ENCODE measurements at places on chromosomes 5 and 9.
A peak's percentile ranks its signal among the peaks of the same experiment; 100 is the strongest.

GRCh38 chr5:119270121-119270565, 85.7 kb upstream of the TNFAIP8 start:
- DNase-seq = no peak

- DNase-seq = no peak
Observed at GRCh38 chr5:99063737-99064136, 134.9 kb upstream of the CHD1 start.

DNA sequence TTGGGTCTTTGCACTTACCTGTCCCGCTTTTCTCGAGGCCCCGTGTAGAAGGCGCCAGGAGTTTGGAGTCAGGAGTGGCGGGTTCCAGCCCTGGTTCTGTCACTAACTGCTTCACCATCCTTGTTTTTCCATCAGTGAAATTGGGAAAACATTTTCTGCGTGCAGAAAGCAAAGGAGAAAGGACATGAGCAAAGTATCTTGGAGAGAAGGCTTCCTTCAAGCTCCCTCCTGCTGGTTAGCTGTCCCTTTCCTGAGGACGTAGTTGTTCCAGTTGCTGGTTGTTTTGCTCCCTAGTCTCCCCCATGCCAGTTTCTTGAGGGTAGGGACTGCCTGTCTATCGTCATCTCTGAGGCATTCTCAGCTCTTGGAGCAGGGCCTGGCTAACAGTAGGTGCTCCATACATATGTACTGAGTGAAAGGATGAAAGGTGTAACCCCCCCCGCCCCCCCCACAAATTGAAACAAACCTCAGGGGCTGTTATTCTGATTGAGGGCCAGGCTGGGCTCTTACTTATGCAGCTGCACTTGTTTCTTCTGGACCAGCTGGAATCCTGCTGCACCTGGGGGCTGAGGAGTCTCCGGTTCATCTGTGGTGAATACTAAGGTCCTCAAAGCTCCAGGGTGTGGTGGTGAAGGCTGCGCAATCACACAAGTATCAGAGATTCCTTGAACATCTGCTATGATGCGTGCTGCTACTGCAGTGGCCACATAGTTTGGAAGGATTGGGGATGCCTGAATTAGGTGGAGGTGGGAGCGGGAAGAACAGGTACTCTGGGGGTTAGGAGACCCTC, 1.0 kb downstream of the SMIM3 start:
- DNase-seq = no peak

- peak; percentile 30 for DNase-seq
Observed at GRCh38 chr5:74865256-74865803, 857 bp downstream of the FAM169A start.

DNA sequence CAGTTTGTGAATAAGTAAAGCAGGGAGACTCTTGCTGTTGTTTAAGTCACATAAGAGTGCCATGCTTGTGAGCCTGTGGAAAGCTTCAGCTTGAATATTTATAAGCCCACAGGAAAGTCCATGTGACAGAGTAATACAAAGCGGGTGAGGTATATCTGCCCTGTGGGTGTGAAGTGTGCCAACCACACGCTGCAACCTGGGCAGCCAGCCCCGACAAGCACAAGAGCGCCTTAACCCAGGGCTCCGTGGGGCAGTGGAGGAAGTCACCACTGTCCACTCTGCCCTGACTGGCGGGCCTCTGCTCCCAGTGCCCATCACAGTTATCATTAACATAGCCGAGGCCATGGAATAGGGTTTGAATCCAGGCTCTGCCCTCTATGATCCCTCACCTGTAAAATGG, 132.2 kb downstream of the SCAMP1 start:
- DNase-seq = no peak

GRCh38 chr5:144451187-144451973, 280.7 kb downstream of the KCTD16 start:
- DNase-seq = no peak

DNA sequence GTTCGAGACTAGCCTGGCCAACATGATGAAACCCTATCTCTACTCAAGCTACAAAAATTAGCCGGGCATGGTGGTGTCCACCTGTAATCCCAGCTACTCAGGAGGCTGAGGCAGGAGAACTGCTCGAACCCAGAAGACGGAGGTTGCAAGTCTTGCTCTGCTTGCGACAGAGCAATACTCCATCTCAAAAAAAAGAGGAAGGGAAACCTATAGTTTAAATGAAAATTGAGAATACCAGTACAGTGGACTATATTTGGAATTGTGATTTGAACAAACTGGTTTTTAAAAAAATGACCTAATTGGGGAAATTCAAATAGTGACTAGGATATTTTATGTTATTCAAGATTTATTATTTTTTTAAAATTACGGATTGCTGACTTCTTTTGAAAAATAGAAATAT, 33.2 kb downstream of the DIAPH1 start:
- DNase-seq = no peak

GRCh38 chr5:138724470-138725146, 28.6 kb upstream of the CTNNA1 start:
- DNase-seq = no peak

DNA sequence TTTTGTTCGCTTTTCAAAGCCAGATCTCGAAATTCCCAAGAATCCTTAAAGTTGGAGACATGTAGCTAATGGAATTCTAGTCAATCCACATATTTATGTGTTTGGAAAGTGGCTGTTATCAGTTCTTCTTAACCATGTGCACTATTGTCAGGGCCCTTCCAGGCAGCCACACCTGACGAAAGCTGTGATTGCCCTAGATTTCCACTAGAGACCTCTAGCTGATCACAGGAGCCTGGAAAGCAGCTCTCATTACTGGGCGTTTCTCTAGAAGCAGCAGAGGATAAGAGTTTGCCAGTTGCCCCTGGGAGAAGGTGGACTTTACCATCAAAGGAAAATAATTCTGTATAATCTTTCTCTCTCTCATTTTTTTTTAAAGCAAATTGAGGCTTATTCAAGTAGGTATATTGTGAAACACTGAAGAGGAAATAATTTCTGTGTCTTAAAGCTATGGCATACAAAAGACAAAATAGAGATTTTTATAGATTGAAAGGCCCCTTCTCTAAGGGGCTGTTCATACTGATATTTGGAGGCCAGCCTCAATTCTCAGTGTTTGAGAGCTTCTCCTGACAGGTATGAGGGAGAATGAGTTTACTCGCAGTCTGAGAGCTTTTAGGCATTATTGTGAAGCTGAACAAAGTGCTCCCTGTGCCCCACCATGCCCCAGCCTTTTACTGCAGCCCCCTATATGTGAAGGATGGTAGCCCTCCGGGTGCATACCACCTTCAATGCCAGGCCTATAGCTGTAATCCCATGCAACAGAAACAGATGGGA, 405.4 kb upstream of the ACTBL2 start:
- DNase-seq = peak; percentile 67

DNA sequence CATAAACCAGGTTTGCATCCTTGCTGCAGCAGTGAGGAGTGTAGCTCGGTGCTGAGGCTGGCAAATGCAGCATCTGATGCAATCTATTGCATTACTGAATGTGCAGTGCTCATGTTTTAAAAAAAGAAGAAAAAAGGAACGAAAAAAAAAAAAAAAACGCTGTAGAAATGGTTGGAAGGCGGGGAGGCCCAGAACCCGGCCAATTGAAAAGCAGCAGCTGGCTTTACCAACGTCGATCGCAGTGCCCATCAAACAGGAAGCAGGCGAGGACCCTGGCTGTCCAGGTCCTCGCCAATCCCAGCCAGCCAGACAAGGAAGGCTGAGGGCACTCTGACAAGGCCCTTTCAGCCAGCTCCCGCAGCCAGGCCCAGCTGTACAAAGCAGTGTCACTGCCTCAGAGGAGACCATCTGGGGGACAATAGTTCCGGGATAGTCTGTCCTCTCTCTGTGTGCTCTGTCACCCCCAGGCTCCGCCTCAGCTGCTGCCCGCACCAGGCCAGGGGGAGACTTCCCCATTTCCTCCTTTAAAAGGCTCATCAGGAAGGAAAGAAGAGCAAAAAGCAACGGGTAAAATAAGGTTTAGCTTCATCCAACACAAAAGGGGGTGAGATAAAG, 21.8 kb upstream of the CPEB4 start:
- peak; percentile 97 for DNase-seq

GRCh38 chr9:135512241-135512603, 9.0 kb upstream of the LCN1 start:
- no peak for DNase-seq

DNA sequence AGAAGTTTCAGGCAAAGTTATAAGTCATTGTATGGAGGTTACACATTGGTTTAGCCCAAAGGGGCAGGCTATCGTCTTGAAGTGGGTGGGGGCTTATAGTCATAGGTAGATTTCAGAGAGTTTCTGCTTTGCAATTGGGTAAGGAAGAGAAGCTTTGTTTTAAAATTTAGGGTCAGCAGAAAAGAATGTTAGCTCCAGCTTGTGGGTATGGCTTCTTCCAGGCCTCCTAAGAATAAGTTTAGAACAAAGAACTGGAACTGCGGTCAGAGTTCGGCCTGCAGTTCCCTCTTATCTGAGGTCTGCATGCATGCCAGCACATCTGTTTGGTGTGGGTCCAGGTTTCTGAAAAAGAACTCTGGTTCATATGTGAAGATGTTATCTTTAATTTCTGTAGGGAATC, 96.1 kb downstream of the CYFIP2 start:
- DNase-seq = no peak

GRCh38 chr9:87513880-87514535, 16.3 kb downstream of the DAPK1 start:
- no peak for DNase-seq

- no peak for DNase-seq
Observed at GRCh38 chr9:126125577-126125976, 201.1 kb upstream of the MVB12B start.

DNA sequence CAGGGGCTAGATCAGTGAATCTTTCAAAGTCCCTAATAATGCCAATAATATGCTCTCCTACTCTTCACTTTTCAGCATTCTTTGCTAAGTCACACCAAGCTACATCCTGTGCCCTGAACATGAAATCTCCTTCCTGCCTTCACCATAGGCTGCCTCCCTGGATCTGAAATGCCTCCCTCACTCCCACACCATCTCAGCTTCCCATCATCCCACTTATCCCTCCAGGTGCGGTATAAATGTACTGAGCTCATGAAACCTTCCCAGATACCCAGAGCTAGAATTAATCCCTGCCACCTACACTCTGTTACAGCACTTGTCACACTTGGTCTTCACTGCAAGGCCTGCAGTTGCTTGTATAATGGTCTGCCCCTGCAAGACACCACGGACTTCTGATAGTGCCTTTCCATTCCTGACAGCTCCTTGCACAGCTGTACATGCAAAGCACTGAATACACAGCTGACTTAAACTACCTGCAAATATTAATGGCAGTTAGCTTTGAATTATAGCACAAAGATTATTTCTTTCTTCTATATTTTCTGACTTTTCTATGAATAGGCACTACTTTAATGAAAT, 250.4 kb downstream of the EBF1 start:
- peak; percentile 66 for DNase-seq

DNA sequence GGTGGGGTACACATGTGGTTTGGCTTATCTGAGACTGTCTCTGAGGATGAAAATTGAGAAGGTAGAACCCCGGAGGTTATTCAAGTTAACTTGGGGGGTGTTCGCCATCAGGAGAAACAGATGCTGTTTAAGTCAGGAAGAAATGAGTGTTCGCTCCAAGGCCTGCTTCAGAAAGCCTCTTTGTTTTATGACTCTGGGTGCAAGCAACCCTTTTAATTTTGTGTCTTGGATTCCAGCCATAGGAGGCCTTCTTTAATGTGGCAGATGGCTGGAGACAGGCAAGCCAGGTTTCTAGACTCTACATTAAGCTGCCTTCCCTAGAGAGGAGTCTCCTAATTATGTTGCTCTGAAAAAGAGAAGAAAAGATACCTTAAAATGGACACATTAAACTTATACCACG, 4.2 kb upstream of the SMAD5 start:
- DNase-seq = no peak

- no peak for DNase-seq
Observed at GRCh38 chr9:72486594-72486955, 34.8 kb upstream of the TMC1 start.

DNA sequence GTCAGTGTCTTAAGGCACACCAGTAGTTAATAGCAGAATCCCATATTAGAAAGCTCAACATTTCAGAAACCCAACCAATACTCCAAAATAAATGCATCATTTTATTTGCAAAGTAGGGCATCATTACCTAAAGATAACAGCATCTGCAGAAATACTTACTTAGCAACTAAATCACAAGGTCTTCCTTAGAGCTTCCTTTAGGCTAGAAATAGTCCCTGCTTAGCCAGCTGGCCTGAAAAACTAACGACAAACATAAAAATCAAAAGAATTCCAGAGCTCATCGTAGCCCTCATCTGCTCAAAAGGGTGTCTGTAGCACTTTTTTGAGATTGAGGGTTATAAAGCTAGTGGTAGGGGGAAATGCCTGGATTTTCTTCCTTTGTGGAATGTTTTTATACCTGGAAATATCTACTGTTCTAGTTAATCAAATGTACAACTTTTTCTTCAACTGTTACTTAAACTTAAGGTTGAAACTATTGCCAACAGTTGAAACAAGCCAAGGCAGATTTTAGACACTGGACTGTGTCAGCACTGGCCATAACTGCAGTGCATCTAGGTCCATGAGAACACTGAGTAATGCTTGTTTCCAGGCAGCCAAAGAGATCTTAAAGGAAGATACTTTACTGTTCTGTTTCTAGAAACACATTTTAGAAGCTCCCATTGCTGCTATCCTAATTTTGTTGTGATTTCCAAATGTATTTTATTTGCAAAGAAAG, 129.4 kb upstream of the RASA1 start:
- DNase-seq = no peak

GRCh38 chr5:89282554-89283510, 399.8 kb upstream of the MEF2C start:
- no peak for DNase-seq
